Hepatic stellate cell (primary cell): ENCODE measurements at places on chromosomes 16 and 17.

DNA sequence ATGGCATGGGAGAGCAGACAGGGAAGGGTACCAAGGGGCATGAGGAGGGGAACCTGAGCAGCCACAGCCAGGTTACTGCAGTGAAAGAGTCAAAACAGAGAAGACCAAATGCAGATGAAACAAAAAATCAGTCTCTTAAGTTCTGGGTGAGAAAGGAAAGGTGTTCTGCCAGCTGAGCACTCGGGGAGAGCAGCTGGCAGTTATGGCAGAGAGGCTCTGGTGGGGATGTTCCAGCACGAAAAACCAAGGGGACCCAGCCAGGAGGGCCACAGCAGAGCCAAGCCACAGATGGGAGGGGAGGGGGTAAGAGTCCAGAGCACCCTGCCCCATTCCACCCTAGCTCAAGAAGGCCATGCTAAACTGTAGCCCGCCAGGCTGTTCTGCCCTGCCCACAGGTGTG, 31.7 kb downstream of the STH start:
- no peak for DNase-seq

DNA sequence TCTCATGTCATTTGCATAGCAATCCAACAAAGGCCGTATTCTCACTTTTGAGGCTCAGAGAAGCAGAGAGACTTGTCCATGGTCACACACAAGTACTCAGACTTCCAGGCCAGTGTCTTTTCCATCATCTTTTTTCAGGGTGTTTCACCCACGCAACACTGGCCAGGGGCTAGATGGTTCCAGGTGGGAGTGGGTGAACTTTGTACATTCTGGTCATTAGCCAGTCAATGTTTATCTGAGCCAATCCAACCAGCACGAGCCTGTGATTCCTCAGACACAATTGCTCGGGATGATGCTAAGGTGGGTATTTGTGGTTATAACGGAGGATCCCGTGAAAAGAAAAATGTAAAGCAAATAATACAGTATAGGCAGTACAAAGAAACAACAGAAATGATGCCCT, 56.3 kb downstream of the ZFHX3 start:
- DNase-seq: no peak

DNA sequence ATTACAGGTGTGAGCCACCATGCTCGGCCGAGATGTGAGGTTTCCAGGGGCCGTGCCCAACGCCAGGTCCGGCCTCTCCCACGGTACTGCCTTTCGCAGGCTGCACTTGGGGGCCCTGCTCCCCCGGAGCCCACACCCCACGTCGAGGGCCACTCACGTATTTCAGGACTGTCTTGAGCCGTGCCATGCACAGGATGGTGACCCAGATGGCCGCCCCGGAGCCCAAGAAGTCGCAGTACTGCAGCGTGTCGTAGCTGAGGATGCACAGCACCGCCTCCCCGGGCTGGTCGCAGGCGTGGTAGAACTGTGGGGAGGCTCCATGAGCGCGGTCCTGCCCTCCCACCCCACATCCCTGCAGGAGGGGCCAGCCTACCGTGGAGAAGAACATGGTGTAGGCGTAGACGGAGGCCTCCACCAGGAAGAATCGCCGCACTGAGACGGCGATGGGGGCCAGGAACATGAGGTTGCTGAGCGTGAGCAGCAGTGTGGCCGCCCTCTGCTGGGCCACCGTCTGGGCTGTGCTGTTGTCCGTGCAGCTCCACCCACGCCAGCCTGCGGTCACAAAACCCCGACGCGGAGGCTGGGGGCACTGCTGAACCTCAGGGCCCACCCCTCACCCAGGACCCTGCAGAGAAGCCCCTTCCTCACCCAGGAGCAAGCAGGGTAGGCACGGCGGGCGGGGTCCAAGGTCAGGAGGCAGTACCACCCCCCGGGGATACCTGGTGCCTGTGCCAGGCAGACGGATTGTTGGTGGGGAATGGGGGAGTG, 3.7 kb upstream of the MRPL28 start:
- DNase-seq: no peak

GRCh38 chr17:63358956-63359355, 87.2 kb downstream of the CYB561 start:
- no peak for DNase-seq

- DNase-seq: no peak
Measured at GRCh38 chr16:56844056-56844455, 21.0 kb upstream of the SLC12A3 start.

DNA sequence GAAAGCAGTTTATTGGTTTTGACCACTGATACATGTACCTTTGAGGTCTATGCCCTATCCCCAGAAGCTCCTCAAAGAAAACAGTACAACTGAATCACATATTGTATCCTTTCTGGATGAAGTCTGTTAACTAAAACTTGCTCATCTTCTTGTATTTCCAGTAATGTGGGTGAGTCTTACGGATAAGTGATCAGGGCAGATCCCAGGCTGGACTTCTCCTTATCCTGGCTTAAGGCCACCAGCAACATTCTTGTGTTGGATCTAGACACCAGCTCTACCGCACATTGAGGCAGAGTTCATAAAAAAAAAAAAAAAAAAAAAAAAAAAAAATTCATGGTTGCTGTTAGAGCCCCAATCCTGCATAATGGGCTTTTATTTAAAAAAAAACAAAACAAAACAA, 536.7 kb upstream of the HSBP1 start:
- DNase-seq: no peak

DNA sequence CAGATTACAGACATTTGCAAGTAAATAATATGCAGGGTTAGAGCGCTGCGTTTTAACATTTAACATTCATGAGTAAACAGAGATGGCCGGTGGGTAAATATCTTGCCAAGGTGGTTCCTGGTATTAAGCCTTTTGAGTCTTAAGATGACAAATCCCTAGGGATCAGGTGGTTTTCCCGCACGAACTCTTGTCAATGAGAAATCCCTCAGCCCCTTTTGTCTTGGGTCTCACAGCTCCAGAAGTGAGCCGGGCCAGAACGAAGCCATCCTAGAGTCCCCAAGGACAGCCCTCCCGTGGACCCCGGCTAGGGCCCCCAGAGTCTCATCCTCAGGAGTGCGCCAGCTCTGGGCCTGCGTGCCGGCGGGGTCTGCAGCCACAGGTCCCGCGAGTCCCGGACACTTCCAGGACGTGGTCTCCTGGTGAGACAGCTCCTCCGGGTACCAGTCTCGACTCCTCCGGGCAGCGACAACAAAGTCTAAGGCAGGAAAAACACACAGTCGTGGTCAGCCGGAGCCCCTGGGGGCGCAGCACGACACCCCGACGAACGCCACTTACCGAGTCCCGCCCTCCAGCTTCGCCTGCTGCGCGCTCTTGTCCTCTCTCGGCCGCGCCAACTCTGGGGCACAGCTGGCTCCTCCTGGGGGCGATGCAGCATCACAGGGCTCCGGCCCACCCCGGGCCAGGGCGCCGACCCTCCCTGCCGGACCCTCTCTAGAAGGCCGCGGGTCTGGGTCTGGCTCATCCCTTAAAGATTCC, 13.3 kb downstream of the MIS12 start:
- no peak for DNase-seq

- DNase-seq: no peak
Measured at GRCh38 chr16:11759163-11759834, 16.6 kb upstream of the TXNDC11 start.

- DNase-seq: no peak
Measured at GRCh38 chr16:79847569-79847968, 247.0 kb upstream of the MAF start.

- DNase-seq: no peak
Measured at GRCh38 chr16:28188085-28188916, 23.5 kb downstream of the XPO6 start.

DNA sequence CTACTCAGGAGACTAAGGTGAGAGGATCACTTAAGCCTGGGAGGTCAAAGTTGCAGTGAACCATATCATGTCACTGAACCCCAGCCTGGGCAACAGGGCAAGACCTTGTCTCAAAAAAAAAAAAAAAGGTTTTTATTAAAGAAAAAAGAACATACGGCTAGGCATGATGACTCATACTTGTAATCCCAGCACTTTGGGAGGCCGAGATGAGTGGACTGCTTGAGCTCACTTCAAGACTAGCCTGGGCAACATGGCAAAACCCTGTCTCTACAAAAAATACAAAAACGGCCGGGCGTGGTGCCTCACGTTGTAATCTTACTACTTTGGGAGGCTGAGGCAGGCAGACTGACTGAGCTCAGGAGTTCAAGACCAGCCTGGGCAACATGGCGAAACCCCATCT, 38.4 kb downstream of the RANBP10 start:
- peak; percentile 30 for DNase-seq

GRCh38 chr17:41392278-41392677, 5.1 kb downstream of the KRT31 start:
- DNase-seq: peak; percentile 49

GRCh38 chr16:12763517-12763916, 40.2 kb downstream of the CPPED1 start:
- DNase-seq: no peak

GRCh38 chr16:629185-629832, 1.5 kb upstream of the WFIKKN1 start:
- no peak for DNase-seq

DNA sequence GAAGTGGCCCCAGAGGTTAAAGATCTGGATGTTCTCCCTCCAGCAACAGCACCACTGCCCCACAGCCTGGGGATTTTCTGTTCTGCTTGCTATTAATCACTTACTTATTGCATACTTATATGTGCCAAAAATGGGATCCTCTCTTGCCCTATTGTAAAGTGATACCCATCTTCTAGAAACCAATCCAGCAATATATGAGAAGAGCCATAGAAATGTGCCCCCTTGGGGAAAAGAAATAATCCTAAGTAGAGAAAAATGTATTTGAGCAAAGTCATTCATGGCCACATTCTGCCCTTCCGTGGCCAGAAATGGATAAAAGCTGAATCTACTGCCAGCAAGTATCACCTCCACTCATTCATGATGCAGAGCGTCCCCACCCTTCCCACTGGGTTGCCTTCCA, 20.9 kb downstream of the SOST start:
- DNase-seq: no peak

DNA sequence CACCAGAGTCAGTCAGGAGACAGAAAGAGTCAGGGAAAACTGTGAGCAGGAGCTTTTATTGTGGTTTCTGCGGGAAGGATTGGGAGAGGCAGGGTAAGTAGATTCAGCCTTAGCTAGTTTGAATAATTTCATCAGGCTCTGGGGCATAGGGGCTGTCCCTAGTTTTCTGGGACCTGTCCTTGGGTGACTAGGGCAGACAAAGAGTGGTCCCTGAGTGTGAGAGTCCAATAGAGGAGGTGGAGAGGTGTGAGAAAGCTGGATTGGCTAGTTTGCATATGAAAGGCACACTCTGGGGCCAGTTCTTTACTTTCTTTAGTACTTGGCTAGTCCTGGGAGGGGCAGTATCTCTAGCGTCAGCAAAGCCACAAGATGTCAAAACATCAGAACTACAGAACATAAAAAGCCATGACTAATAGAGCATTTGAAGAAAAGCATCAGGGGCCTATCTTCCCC, 255.6 kb downstream of the HS3ST3A1 start:
- peak; percentile 50 for DNase-seq

GRCh38 chr17:65978871-65979270, 213.1 kb downstream of the CEP112 start:
- no peak for DNase-seq

DNA sequence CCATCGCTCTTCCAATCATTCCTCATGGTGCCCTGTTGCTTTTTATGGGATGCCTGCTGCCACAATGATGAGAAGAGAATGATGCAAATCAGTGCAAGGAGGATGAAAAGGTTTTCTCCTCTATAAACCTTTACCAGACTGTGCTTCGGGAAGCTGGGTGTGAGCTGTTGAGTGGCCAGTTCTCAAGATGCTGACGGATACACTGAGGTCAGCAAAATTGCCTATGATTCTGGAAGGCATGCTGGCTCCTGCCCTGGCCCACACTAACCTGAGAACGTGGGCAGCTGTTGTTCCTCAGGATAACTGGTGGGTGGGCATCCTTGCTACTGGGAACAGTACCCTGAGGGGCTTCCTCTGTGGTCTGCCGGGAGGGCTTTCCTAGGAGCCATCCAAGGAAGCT, 795 bp upstream of the PIRT start:
- DNase-seq: no peak

- DNase-seq: no peak
Measured at GRCh38 chr17:68450391-68450790, 6.9 kb downstream of the WIPI1 start.

GRCh38 chr17:67054608-67055007, 10.3 kb downstream of the CACNG1 start:
- no peak for DNase-seq

- DNase-seq: no peak
Measured at GRCh38 chr17:35793257-35793656, 2.2 kb downstream of the MMP28 start.

- DNase-seq: no peak
Measured at GRCh38 chr17:34366010-34366409, 3.0 kb upstream of the CCL1 start.

- DNase-seq: no peak
Measured at GRCh38 chr16:85319208-85319983, 207.1 kb upstream of the CIBAR2 start.

GRCh38 chr16:21097151-21097550, 53.5 kb downstream of the DNAH3 start:
- peak; percentile 45 for DNase-seq

DNA sequence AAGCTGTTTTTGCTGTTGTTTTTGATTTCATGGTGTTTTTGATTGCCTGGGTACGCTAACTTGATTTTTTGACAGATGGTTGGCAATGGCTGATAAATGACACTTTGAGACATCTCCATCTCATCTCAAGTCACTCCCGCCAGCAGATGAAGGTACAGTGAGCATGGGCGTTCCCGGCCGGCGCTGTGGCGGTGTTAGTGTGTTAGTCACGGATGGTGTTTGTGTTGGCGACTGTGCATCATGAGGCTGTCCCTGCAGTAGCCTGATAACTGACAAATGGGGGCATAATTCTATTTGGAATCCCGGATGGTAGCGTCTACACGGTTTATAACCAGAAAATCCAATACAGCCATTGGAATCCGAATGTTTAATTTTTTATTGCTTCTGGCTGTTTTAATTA, 81.6 kb upstream of the ZNF750 start:
- no peak for DNase-seq

GRCh38 chr17:59629174-59629573, 9.5 kb downstream of the CLTC start:
- no peak for DNase-seq

DNA sequence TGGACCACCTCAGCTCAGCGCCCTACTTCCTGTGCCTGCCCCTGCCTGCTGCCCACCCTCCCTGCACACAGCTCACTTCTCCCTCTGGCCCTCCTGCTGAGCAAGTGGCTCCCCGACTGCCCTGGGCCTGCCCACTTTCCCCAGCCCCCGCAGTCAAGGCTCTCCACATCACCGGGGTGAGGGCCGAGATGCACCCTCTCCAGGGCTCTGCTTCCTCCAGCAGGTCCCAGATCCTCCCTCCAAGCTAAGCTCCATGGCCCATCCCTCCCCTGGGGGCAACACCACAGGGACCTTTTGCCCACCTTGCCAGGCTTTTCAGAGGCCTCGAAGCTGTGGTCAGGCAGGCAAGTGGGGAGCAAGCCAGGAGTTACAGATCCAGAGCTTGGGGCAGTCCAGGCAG, 820.2 kb downstream of the KCNJ18 start:
- DNase-seq: no peak

GRCh38 chr17:13581925-13582324, 19.8 kb downstream of the HS3ST3A1 start:
- DNase-seq: no peak

GRCh38 chr17:10105513-10106001, 92.8 kb downstream of the GAS7 start:
- DNase-seq: no peak
